ENCODE measurements at places on chromosomes 1 and 21.

DNA sequence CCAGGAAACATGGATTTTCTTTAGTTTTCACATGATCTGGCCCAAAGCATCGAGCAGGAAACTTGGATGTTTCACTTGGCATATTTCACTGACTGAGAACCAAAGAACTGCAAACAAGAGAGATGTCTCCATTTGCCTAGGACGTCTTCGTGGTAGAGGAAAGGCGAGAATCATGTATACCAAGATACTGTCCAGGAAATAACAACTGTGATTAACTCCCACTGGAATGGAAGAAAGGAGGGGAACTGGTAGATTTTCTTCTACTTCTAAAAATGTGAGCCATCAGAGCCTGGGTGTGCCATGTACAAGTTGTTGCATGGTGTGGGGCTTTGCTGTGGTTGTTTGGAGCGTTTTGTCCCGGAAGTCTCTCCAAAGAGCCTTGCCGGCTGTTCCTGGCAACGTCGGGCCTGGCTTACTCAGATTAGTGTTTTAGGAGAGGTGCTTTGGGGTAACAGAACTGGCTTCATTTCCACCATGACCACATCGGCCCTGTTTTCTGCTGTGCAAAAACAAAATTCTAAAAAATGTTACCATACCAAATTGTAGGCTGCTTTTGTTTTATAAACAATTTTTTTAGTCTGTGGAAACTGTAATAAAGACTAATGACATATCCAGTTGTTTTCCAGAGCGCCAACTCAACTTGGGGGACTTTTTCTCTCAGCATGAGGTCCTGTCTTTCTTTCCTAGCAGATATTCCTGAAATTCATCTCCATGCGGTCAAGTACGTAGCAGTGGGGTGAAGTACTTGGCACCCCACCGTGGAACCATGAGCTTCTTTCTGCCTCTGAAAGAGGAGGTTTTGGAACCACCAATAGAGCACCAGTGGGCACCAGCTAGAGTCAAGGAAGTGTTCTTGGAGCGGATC, 118.3 kb downstream of the TM2D1 start:
- no peak for DNase-seq

- DNase-seq = no peak
Observed at GRCh38 chr1:62318756-62319544, at the start of gene KANK4. TSS of gene KANK4 (minus strand) at chr1:62319434. CDS start at chr1:62281564, 37,870 bp downstream.

- no peak for DNase-seq
Observed at GRCh38 chr1:171683870-171684269, 31.4 kb upstream of the MYOC start.

DNA sequence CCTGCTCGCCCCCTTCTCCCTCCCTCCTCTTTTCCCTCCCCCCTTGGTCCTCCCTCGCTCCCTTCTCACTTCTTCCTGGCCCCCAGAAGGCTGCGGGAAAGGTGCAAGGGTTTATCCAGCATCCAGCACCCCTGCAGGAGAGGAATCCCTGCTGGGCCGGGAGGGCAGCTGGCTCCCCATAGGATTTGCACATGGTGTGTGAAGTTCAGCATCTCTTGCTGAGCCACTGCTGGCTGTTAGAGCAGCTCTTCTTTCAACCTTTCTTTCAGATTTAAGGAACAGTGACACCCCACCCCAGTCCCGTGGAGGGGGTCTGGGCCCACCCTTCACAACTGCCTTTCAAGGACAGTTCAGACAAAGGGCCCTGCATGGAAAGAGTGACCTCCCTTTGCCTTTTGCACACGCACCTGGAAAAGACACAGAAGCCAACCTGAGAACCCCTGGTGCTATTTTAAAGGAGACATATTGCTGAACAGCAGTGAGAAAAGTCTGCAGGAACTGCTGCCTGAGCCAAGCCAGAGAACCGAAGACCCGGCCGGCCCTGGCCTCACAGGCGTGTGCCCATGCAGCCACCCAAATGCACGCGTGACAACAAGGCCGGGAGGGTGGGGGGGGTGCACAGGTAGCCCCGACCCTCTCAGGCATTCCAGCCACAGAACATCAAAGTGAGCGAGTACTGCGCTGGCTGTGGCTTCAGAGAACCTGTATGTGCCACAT, 66.6 kb downstream of the SLC37A1 start:
- no peak for DNase-seq

- DNase-seq = no peak
Observed at GRCh38 chr1:156439777-156440183, 60.8 kb downstream of the MEF2D start.

DNA sequence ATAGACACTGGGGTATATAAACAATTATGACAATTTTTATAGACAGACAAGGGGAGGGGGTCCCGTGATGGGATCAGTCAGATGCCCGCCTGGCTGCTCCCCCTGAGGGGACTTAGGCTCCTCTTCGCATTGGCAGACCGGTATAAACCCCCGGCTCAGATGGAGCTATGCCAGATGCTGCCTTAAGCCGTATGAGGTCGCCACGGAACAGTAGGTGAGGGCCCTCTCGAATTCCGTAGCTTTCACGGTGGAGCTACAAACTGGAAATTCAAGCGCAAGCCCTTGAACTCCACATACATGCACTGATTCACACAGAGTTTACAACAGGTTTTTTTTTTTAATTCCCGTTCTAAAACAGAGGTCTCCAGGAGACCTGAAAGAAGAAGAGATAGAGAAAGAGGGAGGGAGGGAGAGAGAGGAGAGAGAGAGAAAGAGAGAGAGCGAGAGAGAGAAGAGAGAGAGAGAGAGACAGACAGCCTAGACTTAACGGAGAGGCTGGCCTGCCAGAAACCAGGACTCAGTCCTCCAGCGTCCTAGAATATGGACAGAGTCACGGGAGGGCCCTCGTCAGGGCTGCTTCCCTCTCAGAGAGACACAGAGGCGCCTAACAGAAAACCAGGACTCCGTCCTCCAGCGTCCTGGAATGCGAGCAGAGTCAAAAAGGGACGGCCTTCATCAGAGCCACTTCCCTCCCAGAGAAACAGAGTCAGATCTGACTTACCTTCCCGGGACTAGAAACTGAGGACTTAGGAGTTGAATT, 24.4 kb upstream of the TMEM54 start:
- DNase-seq = no peak

GRCh38 chr1:229509576-229509975, 1.4 kb upstream of the NUP133 start:
- no peak for DNase-seq

- DNase-seq = no peak
Observed at GRCh38 chr1:223177681-223178080, 34.6 kb upstream of the TLR5 start.

- DNase-seq = no peak
Observed at GRCh38 chr21:37272897-37273296, 5.8 kb upstream of the VPS26C start.

DNA sequence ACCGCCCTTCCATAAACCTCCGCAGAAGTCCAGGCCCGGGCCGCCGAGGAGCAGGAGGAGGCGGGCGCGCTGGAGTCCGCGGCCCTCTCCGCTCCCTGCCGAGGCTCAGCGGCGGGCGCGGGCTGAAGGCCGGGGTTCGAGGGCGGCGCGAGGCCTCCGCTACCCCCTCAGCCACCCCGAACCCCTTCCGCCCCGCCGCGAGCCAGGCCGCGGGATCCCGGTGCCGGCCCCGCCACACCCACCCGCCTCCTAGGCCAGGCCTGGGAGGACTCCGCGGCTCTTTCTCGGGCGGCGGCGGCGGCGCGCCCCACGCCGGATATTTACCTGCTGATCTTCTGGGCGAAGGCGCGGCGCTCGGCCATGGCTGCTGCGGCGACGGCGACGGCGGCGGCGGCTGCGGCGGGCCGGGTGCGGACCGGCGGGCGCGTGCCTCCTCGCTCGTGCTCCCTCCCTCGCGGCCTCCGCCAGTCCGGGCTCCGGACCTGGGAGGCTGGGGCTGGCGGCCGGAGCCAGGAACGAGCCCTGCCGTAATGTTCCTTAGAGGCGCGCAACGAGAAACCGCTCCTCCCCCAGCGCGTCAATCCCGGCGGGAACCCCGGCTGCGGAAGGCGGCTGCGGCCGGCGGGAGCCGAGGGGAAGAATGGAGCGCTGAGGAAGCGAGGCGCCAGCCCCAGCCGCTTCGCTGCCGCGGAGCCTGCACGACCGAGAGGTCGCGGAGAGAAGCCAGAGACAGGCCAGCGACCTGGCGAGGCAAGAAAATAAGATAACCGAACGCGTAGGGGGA, at the start of gene DOCK7:
TSS of gene DOCK7 (minus strand) at position 484 of the 784 bp plus-strand sequence. CDS start at position 362, 122 bp downstream.
- peak; percentile 66 for DNase-seq

DNA sequence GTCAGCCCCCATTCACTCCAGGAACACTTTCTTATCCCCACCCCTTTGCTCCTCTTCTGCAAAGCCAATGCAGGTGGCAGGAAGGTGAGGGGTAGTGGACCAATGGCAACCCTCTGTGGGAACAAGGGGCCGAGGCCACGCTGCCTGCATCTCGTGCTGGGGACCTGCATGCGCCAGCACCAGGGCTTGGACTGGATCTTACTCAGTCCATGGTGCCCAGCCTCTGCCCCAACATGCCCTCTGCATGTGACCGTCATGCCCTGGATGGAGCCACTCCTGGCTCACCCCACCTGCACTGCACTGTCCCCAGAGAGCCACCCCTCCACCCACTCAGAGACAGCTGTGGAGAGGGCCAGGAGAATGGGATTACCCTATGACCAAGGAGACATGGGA, 22.2 kb downstream of the CITED4 start:
- no peak for DNase-seq

GRCh38 chr1:116834595-116834994, 75.1 kb upstream of the PTGFRN start:
- DNase-seq = no peak

- no peak for DNase-seq
Observed at GRCh38 chr21:37944496-37944895, 28.2 kb upstream of the KCNJ6 start.

DNA sequence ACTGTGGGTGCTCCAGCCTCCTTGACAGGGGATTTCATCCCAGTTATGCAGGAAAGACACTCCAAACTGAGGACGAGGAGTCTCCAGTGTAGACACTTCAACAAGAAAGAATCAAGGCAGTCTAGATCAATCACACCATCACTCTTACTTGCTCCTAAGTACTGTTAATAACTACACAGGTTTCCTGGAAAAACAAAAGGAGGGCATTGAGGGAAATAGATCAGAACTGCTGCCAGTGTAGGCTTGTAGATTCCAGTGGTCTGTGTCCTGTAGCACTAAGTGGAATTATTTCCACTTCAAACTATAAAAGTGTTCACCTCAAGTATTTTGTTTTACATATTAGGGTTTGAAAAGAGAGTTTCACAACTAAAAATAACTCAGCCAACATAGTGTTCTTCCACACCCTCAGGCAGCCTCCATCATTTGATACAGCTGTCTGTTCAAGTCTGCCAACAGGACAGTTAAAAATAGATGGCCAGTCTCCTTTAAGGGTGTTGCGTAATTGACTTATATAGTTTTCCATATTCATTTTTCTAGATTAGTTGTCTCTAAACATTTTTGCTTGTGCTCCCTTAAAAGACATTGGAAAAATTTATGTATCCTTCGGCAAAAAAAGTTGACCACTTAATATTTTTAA, 32.0 kb upstream of the AGL start:
- DNase-seq = no peak

GRCh38 chr1:29785137-29785527, 548.8 kb downstream of the PTPRU start:
- no peak for DNase-seq

GRCh38 chr1:201713086-201713810, 115.7 kb upstream of the IPO9 start:
- no peak for DNase-seq

DNA sequence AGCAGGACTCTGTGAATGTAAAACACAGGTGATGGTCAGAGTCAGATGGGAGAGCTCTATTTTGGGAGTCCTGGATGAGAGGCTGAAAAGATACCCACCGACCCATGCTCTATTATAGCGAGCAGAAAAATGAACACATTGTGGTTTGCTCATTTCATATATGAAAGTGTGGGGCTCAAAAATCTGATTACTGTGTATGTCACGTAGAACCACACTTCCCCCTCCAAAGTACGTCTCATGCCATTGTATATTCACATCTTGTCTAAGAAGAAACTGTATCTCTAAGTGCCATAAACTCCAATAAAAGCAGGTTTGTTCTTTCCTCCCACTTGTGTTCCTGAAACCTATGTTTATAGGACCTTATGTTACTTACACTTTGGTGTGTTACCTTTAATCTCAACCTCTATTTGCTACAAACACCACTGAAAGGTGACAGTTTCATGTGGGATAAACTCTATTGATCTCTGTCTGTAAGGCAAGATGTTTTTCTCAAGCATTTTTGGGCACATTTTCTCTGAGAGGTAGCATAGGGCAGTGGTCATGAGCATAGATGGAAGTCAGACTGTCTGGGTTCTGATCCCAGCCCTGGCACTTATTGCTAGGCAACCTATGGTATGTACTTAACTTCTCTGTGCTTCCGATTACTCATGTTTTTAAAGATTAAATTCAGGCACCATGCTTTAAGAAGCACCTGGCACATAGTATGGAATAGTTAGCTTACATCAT, 214.4 kb downstream of the ST6GALNAC3 start:
- no peak for DNase-seq

DNA sequence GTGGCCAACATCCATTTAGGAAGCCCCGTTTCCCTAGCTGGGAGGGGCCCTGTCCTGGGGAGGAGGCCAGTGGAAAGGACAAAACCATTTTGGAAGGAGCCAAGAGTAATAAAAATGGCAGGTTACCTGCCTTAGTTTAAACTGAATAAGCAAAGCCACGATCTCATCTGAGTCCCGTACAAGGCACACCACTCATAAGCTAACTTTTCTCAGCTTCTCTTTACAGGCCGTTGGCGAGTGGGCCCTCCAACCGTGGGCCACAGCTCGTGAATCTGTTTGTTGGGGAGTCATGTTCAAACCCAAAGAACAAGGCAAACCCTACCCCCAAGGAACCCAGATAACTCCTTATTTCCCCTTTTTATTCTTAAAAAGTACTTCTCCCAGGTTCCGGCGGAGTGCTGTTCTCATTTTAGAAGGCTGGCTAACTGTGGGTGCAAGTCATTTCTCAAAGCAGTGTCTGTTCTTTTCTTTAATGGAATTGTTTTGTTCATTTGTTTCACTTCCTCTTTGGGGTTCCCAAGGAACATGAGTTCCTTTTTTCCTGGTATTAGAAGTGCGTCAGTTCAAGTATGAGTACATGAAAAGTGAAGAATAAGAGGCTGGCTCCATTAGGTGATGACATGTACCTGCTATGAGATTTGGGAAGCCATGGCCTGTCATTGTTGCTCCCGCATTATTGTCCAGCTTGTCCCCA, 89.0 kb downstream of the PSMG1 start:
- no peak for DNase-seq

GRCh38 chr1:3942416-3943122, 42.5 kb upstream of the C1orf174 start:
- DNase-seq = no peak

DNA sequence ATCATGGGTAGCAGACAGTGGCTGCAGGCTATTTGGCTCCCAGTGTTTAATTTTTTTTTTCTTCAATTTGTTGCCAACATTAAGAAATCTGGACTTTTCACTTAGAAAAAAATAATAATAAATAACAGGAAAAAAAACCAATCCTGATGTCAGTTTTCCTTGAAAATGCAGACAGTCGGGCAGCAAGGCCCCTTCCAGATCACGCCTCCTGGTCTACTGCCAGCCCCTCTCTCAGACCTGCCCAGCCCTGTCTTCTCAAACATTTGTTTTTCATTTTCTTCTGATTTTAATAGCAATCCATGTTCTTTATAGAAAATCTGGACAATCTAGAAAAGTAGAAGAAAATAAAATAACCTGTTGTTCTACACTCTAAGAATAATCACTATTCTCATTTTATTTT, 15.5 kb downstream of the IFNGR2 start:
- no peak for DNase-seq
